ENCODE measurements at places on chromosomes 2 and 18. TPM values are rescaled to one million over a fixed set of nuclear protein-coding genes. Genes with fewer than 3 reads are reported as not detected.

Gene OBSL1
- 11.0 TPM for total RNA-seq

Gene TUBA3D
- total RNA-seq, result not detected

Gene C2orf15
- total RNA-seq, result 3.5 TPM

Gene KIAA2012
- total RNA-seq, result not detected

Gene IL1RN
- 15.7 TPM for total RNA-seq

GRCh38 chr18:75638223-75638775 lies 210.8 kb upstream of the SMIM21 start:
- no peak for DNase-seq

DNA sequence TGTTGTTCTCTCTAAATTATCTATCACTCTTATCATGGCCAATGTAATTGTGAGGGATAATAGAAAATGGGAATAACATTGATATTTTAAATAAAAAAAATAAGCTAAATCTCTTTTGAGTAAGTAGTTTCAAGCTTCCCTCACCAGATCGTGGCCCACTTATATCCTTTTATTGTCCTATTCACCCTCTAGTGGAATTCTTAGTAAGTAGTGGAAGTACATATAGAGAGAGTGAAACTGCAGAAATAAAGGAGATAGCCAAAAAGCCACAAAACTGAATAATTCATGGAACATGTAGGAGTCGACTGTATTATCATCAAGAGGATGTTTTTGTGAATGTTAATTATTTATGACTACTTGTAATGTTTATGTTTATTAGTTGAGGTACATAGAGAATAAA lies 66.1 kb upstream of the DTNA start:
- DNase-seq, result no peak

DNA sequence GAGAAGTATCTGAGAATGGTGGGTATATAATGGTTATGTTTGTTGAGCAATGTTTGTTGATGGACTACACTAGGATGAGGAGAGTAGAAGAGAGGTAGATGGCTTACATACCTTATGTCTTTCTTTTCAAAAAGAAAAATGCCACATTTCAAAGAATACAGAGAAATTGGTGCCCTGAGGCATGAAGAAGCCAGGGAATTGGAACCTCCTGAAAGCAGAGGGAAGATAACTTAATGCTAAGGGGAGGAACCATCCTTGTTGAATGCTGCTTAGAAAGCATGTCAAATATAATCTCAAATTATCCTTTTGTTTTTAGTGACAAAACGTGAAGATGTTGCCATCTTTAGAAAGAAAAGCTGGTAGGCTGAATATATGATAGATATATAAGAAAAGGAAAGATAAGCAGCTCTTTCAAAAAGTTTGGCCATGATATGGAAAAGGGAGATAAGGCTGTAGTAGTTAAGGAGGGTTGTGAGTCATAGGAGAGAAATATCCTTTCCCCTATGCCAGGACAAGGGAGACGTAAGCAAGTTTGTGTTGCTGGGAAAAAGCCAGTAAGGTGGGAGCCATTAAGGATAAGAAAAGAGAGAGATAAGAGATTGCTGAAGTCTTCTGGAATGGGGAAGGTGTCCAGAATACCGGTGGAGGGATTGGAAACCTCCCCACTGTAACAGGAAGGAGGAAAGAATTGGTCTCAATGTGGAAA lies 66.3 kb downstream of the SCN2A start:
- no peak for DNase-seq

GRCh38 chr2:12539336-12539735 lies 177.4 kb upstream of the TRIB2 start:
- DNase-seq, result no peak

GRCh38 chr18:13207294-13207693 lies 11.3 kb upstream of the LDLRAD4 start:
- no peak for DNase-seq

DNA sequence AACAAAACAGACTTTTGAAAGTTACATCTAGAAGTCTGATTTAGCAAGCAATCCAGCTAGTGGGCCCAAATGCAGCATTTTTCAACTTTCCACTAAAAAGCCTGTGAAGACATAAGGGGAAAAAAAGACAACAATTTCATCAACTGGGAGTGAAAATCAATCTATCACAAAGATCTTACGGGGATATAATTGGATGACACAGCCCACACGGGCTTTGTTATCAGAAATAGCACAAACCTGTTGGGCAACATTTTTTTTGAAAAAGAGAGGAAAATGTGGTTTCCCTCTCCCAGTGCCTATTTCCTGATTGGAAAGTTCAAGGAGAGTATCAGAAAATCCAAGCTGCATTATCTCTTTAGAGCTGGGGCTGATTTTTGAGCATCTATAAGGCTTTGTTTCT lies 132.7 kb downstream of the EVA1A start:
- DNase-seq, result no peak

DNA sequence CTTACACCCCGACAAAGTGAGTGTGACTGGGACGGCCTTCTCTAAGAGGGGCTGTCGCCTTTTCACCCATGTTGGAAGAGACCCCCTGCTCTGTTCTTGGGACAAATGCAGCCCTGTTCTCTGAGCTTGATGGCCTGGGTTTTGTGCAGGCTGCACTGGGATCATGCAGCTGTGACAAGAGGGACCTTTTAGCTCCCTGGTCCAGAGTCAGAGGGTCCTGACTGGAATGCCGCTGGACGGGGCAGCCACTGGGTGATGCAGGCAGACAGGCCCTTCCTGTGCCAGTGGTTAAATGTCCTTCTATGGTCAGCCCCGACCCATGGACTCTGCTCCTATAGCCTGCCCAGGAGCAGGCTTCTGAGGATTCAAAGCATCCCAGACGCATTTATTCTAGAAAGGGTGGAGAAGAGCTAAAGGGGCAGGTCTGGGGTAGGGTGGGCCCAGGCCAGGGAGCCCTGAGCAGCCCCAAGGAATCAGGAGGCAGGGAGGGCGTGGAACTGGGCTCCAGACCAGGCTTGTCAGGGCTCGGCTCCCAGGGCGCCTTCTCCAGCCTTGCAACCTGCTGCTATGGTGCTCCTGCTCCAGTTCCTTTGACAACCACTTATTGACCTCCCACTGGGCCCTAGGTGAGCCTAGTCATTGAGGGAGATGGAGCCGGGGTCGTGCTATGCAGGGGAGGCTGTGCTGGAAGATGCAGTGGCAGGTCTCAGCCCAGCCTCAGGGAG lies 277.9 kb upstream of the HS6ST1 start:
- DNase-seq, result no peak

DNA sequence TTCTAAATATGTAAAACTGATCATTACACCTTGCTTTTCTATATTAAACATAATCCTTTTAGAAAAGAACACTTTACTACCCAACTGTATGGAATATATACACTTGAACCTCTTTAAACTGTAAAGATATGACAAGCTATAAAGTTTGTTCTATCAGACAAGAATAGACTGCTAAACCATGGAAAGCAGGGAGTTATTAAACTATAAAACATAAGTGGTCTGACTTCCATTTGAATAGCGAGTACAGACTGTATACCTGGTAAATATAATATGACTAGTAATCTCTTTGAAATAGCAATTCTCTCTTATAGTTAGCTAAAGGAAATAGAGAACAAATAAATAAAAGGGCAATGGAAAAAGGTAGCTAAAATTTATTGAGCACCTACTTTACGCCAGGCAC lies 125.7 kb downstream of the PRKRA start:
- DNase-seq, result no peak

DNA sequence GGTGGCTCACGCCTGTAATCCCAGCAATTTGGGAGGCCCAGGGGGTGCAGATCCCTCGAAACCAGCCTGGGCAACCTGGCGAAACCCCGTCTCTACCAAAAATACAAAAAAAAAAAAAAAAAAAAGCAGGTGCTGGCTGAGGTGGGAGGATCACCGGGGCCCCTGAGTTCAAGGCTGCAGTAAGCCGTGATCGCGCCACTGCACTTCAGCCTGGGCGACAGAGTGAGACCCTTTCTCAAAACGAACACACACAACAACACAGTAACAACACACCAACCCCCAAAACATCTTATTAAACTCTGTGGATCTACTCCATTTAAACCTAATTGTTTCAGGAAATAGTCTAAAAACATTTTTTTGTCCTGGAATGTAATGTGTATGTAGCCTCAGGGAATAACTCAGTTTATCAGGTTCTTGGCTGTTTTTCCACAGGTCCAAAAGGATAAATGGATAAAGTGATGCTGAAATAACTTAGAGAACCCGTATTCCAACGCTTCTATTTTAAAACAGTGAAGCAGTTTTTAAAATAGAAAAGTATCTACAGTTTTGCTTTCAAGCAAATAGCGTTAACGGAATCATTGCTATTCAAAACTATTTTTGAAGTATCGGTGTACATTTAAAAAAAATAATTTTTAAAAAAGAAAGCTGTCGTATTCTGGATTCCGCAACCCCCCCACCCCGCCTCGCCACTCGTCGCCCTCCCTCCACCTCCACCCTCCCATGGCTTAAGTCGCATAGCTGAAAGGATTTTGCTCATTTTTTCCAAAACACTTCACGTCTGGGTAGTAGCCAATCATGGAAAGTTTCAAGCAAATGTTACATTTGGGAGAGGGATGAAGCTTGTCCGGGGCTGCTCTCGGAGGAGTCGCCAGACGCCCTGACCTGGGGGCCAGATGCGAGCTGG lies 895 bp upstream of the GLS start:
- DNase-seq, result no peak

GRCh38 chr2:3311601-3312000 lies 66.0 kb downstream of the EIPR1 start:
- DNase-seq, result no peak

GRCh38 chr2:233761040-233761769 lies 1.1 kb downstream of the UGT1A1 start:
- DNase-seq, result no peak

Measured in left colon (tissue), 2 donors.